NCI-H1417 treated with DMSO at 0.1 percent for 48 hours (cell line): ENCODE measurements at places on chromosomes 3 and 15.

- DNase-seq, result no peak
Observed at GRCh38 chr3:141686466-141687291, 51.4 kb upstream of the RNF7 start.

DNA sequence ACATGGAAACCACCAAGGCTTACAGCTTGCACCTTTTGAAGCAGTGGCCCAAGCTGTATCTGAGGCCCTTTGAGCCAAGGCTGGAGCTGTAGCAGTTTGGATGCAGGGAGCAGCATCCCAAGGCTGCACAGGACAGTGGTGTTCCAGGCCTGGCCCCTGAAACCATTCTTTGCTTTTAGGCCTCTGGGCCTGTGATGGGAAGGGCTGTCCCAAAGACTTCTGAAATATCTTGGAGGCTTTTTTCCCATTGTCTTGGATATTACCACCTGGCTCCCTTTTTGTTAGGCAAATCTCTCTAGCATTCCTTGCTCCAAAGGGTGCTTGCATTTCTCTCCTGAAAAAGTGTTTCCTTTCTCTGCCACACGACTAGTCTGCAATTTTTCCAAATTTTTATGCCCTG is 302.8 kb upstream of the MDFIC2 start:
- DNase-seq, result no peak

GRCh38 chr3:187085021-187085666 is 54.2 kb downstream of the RPL39L start:
- no peak for DNase-seq

GRCh38 chr15:47484059-47484458 is 233.2 kb upstream of the SEMA6D start:
- no peak for DNase-seq

- DNase-seq, result no peak
Observed at GRCh38 chr3:101143012-101143411, 149.8 kb upstream of the ABI3BP start.

- no peak for DNase-seq
Observed at GRCh38 chr3:119538772-119539171, 20.6 kb downstream of the CD80 start.

GRCh38 chr3:40191251-40191650 is 118.3 kb upstream of the EIF1B start:
- no peak for DNase-seq
